MM.1S (cell line): ENCODE measurements at places on chromosomes 11 and 22.

DNA sequence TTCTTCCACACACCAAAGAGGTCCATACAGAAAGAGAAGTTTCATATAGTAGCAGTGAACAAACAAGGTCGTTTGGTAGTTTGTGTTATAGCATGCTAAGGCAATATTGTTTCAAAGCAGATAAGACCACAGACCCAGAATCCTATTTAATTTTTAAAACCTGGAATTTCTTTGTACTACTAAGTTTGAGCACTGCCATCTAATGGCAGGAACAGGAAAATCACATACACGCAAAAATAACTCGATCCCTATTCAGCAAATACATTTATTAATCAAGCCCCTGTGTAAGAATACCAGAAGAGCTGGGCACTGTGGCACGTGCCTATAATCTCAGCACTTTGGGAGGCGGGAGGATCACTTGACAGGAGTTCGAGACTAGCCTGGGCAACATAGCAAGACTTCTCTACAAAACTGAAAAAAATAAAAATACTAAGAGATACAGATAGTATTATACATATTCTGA lies 2.9 kb upstream of the BTBD10 start:
- peak; percentile 34 for DNase-seq
- H3K36me3 ChIP-seq: no peaks in the 10 kb centered on the region
- H3K4me1 ChIP-seq: peaks cover 10% of the 10 kb centered on the region; the same call in 1 of the 2 replicates
- H3K27ac ChIP-seq: no peak overlapping the region
- H3K27me3 ChIP-seq: no peaks in the 10 kb centered on the region

DNA sequence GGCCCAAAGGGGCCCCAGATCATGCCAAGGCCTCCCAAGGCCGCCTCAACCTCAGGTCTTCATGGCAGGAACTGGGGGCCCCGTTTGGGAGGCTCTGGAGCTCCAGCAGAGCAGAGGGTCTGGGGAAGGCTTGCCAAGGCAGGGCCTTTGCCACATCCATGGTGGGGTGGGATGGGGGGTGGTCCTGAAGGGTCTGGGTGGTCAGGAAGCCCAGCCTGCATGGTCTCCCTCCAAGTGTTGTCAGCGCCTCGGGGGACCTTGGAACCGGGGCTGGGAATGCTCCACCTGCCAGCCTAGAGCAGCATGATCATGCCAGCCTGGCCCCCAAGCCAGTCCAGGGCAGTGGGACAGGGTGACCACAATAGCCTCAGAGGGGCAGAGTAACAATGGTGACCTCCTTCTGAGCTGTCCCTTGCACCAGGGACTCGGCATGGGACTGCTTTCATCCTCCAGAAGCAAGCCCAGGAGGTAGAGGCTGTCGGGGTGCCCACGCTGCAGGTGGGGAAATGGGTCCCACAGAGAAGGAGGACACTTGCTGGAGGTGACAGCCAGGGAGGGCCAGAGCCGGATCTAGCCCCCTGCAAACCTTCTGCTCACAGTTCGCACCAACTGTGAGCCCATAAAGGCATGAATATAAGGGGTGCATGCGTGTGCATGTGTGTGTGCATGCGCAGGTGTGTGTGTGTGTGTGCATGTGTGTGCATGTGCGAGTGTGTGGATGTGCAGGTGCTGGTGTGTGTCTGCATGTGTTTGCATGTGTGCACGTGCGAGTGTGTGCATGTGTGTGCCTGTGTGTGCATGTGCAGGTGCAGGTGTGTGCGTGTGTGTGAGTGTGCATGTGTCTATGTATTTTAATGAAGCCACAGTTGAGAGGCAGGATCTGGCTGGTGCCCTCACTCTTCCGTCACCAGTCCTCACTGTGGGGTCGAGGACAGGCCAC lies 63.8 kb downstream of the MYEOV start:
- H3K27me3 ChIP-seq: no peaks in the 10 kb centered on the region
- DNase-seq: no peak

GRCh38 chr11:72253392-72253791 lies 9.4 kb upstream of the PHOX2A start:
- H3K4me3 ChIP-seq: no peak overlapping the region
- H3K27me3 ChIP-seq: no peaks in the 10 kb centered on the region
- H3K27ac ChIP-seq: no peak overlapping the region
- DNase-seq: no peak
- no peaks in the 10 kb centered on the region for H3K36me3 ChIP-seq

GRCh38 chr11:88337987-88338668 lies 592 bp upstream of the CTSC start:
- H3K27me3 ChIP-seq: no peaks in the 10 kb centered on the region
- H3K4me1 ChIP-seq: peaks cover 7% of the 10 kb centered on the region
- DNase-seq: peak; percentile 72
- H3K27ac ChIP-seq: peak overlapping the region; percentile 85; the same call in 1 of the 2 replicates

DNA sequence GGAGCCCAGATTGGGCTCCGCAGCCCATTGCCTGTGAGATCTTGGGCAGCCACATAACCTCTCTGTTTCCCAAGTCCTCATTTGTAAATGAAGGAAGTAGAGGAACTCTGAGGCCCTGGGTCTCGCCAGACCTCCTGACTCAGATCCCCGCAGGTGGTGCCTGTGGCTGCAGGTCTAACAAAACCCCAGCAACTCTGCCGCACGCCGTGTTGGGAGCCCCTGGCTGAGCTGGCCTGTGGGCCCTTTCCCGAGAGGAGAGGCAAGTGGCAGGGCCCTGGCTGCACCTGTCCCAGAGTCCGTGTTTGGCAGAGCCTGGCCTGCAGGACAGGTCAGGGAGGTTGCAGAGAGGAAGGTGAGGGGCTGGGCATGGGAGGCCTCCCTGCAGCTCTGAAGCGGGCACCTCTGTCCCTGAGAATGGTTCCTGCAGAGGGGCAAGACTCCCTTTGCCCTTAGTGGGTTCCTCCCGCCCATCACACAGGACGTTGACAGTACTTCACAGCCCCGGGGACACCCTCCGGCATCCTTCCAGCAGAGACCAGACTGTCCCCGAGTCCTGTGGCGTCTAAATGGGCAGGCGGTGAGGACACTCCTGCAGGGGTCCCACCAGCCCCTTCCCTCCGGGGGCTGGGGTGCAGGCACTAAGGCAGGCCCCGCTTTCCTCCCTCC lies 67.7 kb downstream of the ARHGAP8 start:
- no peak for DNase-seq
- no peak overlapping the region for H3K27ac ChIP-seq
- H3K27me3 ChIP-seq: peaks cover 80% of the 10 kb centered on the region

GRCh38 chr11:8055091-8055835 lies 25.7 kb upstream of the TUB start:
- no peaks in the 10 kb centered on the region for H3K36me3 ChIP-seq
- H3K27ac ChIP-seq: no peak overlapping the region
- no peaks in the 10 kb centered on the region for H3K4me1 ChIP-seq

DNA sequence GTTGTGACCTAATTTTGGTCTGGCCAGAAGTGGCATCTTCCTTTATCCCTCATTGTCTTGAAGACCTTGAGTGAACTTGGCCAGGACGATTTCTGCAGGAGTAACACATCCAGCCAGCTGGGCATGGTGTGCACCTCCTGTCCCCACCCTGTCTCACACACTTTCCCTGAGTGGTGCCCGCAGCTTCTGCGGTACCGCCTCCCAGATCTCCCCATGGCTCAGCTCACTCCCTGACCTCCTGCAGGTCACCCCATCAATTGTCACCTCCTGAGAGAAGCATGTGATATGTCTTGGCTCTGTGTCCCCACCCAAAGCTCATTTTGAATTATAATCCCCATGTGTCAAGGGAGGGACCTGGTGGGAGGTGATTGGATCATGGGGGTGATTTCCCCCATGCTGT lies 50.2 kb upstream of the TP53I11 start:
- H3K4me3 ChIP-seq: no peak overlapping the region
- H3K36me3 ChIP-seq: no peaks in the 10 kb centered on the region
- DNase-seq: no peak
- H3K27ac ChIP-seq: no peak overlapping the region

GRCh38 chr11:124745270-124745834 lies 5.6 kb downstream of the NRGN start:
- peak overlapping the region; percentile 86; the same call in 1 of the 2 replicates for H3K4me3 ChIP-seq
- no peaks in the 10 kb centered on the region for H3K36me3 ChIP-seq
- DNase-seq: no peak
- H3K4me1 ChIP-seq: peaks cover 14% of the 10 kb centered on the region
- no peak overlapping the region for H3K27ac ChIP-seq
